ENCODE measurements at places on chromosomes 6 and 20.

DNA sequence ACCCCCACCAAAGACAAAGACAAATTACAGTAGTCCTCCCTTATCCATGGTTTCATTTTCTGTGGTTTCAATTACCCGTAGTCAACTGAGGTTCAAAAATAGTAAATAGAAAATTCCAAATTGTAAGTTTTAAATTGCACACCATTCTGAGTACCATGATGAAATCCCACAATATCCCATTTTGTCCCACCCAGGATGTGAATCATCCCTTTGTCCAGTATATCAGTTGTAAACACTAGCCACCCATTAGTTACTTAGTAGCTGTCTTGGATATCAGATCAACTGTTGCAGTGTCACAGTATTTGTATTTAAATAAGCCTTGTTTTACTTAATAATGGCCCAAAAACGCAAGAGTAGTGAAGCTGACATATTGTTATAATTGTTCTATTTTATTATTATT lies 364.0 kb upstream of the ARID1B start:
- DNase-seq = no peak

GRCh38 chr6:87848616-87849015 lies 146.6 kb upstream of the AKIRIN2 start:
- no peak for DNase-seq

DNA sequence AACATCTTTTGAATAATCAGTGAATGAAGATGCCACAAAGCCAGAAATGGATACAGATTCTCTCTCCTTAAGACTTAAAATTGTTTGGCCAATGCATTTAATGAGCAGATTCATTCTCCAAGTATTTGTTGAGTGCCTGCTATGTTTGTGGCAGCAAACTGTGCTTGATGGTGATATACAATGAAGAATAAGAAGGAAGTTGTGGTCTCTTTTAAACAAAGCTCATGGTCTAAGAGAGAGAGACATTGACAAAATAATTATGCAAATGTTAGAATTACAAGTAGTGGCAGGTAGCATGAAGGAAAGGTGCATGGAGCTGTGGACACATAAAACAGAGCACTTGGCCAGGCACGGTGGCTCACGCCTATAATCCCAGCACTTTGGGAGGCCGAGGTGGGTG lies 28.3 kb downstream of the NFATC2 start:
- DNase-seq = no peak

DNA sequence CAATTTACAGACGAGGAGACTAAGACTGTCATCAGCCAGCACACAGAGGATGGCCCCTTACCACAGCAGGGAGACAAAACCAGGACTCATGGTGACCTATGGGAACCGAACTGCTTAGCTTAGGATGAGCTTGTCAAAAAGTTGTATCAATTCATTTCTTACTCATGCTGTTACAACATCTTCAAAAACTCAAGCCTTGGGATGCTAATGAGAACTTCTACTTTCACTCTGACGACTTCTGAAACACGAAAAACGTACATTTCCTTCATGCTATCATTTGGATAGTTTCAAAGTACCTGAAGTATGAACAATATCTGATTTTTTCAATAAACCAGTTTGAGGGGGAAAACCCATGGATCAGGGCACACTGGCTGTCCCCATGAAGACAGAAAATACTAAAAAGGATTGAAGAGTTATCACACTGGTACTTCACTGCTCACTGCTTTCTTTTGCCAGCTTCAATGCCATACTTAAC lies 31.9 kb downstream of the HIVEP2 start:
- no peak for DNase-seq

- DNase-seq = no peak
Measured at GRCh38 chr6:153092082-153093013, 38.7 kb downstream of the RGS17 start.

DNA sequence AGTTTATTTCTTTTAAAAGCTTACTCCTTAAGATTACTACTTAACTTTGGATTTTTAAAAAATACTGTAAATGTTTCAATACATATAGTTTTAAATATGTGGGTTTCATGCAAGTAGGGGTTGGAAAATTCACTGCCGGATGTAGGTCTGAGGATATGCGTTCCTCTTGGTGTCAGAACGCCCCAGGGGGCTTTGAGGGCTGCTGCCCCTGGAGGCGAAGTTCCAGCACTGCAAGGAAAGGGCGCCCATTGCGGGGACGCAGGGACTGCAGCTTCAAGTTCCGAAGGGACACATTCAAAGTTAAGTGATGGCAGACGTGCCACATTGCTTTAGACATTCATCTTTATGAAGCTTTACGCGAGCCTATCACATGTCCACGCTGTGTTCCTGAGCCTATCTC lies 152.9 kb downstream of the SOD2 start:
- DNase-seq = no peak

DNA sequence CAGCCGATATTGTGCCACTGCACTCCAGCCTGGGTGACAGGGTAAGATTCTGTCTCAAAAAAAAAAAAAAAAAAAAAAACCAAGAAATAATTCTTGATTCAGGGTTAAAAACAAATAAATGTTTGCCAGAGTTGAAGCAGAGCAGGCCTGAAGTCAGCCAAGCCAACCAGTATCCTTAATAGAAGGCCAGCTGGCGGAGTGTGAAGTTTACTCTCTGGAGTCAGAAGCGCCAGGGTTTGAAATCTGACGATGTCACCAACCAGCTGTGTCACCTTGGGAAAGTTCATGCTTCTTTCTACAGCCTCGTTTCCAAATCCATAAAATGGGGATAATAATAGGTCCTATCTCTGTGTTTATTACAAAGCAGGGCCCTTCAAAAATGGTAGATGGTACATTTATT lies 73.0 kb upstream of the ENPP5 start:
- no peak for DNase-seq

DNA sequence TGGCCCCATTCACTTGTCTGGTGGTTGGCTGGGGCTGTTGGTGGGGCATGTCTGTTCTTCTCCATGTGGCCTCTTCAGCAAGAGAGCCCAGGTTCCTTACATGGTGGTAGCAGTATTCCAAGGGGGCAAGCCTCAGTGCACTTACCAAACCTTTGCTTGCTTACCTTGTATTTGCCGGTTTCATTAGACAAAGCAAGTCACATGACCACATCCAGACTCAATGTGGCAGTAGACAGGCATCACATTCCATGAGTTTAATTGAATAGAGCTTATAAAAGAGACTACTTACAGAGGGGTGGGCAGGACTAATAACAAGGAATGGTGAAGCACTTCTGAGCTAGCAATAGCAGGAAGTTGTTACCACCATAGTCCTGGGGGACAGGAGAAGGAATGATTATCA lies 78.6 kb downstream of the SNAP25 start:
- DNase-seq = no peak

DNA sequence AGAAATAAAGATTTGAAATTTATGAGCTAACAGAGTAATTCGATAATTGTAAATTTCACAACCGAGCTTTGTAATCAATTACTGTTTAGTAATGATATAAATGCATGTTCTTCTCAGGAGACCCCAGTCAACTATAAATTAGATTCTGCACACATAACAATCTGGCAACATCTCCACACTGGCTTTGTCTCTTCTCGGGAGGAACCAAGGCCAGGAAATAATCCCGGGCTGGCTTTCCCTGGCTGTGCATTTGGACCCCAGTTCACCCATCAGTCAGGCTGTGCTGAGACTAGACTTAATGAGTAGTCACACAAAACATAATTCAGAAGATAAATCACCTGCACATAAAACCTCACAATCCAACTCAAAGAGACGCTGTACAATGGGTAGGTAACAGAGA lies 65.5 kb downstream of the PTPRT start:
- no peak for DNase-seq

GRCh38 chr20:20547221-20547875 lies 165.1 kb downstream of the RALGAPA2 start:
- DNase-seq = no peak

GRCh38 chr6:95143408-95144180 lies 433.7 kb upstream of the MANEA start:
- DNase-seq = no peak

- DNase-seq = no peak
Measured at GRCh38 chr6:137802408-137803182, 64.5 kb upstream of the TNFAIP3 start.

DNA sequence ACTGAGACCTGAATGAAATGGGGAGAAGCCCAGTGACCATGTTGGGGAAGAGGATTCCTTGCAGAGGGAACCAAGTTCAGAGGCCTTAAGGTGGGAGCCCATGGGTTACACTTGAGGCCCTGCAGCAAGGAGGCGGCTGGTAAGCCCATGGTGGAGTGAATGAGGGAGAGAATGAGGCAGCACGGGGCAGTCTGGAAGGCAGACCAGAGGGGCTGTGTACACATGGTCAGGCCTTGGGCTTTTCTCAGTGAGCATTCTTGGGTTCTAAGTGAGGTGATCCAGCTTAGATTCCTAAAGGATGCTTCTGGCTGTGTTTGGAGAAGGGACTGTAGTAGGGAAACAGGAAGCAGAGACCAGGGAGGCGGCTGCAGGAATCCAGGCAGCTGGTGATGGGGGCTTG lies 19.0 kb downstream of the RNF114 start:
- DNase-seq = no peak
